ENCODE measurements at places on chromosomes 7 and 10.

- H3K4me3 ChIP-seq: no peak overlapping the region
- peaks cover 55% of the 10 kb centered on the region for H3K4me1 ChIP-seq
- no peak overlapping the region for H3K27ac ChIP-seq
- peaks cover 53% of the 10 kb centered on the region for H3K36me3 ChIP-seq
Observed at GRCh38 chr7:32039000-32039756, 31.0 kb downstream of the PDE1C start.

DNA sequence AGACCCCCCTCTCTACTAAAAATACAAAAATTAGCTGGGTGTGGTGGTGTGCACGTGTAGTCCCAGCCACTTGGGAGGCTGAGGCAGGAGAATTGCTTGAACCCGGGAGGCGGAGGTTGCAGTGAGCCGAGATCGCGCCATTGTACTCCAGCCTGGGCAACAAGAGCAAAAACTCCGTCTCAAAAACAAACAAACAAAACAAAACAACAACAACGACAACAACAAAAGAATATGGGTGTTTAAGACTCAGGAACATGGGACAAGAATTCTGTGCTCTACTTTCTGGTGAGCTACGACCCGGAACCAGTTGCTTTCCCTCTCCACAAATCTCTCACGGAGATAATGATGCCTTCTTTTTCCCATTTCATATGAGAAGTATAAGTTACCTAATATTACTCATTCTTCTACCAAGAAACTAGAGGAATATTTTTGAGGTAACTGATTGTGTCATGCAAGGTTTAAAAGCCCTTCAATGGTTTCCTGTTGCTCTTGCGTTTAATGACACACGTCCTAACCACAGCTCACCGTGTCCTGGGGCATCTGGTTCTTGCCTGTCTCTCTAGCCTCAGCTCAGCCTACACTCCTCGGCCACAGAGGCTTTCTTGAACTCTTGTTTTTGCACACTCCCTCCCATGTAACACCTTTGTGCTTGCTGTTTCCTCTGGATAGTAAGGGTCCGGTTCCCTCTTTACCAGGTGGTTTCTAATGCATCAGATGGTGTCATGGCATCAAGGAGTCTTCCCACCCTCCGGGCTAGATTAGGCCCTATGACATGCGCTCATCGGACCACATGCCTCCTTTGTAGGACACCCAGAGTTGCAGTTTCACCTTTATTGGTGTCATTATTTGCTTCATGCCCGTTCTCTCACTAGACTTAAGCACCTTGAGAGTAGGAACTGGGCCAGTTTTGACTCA lies 67.5 kb downstream of the PFKFB3 start:
- peaks cover 4% of the 10 kb centered on the region for H3K36me3 ChIP-seq
- peak; percentile 49 for DNase-seq

DNA sequence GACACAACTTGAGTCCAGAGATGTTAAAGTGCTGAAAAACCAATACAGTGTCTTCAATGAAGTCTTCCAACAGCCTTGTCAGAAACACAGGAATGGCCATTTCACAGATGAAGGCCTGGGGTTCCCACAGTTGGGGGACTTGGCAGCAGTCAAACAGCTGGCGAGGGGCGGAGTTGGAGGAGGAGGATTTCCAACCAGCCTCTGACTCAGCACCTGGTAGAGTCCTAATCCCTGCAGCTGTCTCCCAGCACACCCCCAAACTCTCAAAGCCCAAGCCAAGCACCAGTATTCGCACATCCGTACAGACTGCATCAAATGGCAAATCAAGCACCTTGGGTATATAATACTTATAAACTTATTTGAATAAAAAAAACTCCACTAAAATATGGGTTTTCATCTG lies 28.0 kb downstream of the CTBP2 start:
- no peak for DNase-seq
- H3K4me1 ChIP-seq: peaks cover 46% of the 10 kb centered on the region
- H3K4me3 ChIP-seq: no peak overlapping the region
- H3K36me3 ChIP-seq: peaks cover 37% of the 10 kb centered on the region

- H3K4me1 ChIP-seq: peaks cover 35% of the 10 kb centered on the region
- H3K4me3 ChIP-seq: no peak overlapping the region
- H3K27ac ChIP-seq: no peak overlapping the region
- H3K27me3 ChIP-seq: no peaks in the 10 kb centered on the region
- peaks cover 18% of the 10 kb centered on the region for H3K36me3 ChIP-seq
Observed at GRCh38 chr10:74329873-74330272, 178.9 kb downstream of the ADK start.

- H3K4me1 ChIP-seq: no peaks in the 10 kb centered on the region
- no peak overlapping the region for H3K4me3 ChIP-seq
- no peak overlapping the region for H3K27ac ChIP-seq
- no peaks in the 10 kb centered on the region for H3K27me3 ChIP-seq
- H3K36me3 ChIP-seq: no peaks in the 10 kb centered on the region
Observed at GRCh38 chr7:84393786-84394185, 199.2 kb upstream of the SEMA3A start.

DNA sequence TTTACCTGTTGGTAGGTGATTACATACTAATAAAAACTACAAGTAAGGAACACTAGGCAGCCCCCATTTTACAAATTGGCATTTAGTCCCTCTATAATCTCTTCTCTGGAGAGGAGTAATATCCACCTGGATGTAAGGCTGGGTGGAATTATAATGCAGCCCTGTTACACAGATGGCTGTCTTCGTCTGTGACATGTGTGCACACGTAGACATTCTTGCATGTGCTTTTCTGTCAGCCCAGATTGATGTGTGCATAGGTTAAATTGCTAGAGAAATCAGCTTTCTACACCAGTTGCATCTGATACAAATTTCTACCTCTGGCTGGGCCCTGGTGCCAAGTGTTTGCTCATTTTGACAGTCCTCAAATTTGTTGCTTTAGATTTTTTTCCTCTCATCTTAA lies 715.9 kb downstream of the AUTS2 start:
- no peaks in the 10 kb centered on the region for H3K27me3 ChIP-seq
- no peak for DNase-seq
- no peak overlapping the region for H3K4me3 ChIP-seq
- H3K36me3 ChIP-seq: no peaks in the 10 kb centered on the region

DNA sequence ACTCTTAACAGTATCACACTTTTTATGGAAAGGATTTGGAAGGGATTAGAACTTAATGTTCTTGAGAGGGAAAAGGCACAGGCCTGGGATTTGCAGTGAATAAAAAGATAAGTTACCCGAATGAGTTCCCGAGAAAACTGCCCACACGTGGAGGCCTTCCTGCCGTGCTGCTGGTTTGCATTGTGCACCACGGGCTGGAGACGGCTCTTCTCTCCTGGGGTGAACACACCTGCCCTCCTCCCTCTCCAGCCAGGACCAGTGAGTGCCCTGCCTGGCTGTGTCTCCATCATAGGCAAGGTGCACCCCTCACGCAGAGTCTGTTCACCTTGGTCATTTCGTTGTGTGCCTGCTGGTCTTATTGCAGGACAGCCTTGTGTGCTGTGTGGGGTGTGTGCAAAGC lies 336.3 kb upstream of the SHH start:
- H3K4me3 ChIP-seq: no peak overlapping the region
- no peak overlapping the region for H3K27ac ChIP-seq
- no peaks in the 10 kb centered on the region for H3K36me3 ChIP-seq
- no peaks in the 10 kb centered on the region for H3K4me1 ChIP-seq
- DNase-seq: no peak
